Stimulated activated CD8-positive, alpha-beta memory T cell treated with anti-CD3 and anti-CD28 coated beads, Interleukin-7, amount 100 ng/mL, for 24 hours (primary cell): ENCODE measurements at places on chromosomes 16 and 17.
A peak's percentile ranks its signal among the peaks of the same experiment; 100 is the strongest.

- no peak for DNase-seq
Observed at GRCh38 chr17:2157675-2158395, 102.9 kb downstream of the HIC1 start.

DNA sequence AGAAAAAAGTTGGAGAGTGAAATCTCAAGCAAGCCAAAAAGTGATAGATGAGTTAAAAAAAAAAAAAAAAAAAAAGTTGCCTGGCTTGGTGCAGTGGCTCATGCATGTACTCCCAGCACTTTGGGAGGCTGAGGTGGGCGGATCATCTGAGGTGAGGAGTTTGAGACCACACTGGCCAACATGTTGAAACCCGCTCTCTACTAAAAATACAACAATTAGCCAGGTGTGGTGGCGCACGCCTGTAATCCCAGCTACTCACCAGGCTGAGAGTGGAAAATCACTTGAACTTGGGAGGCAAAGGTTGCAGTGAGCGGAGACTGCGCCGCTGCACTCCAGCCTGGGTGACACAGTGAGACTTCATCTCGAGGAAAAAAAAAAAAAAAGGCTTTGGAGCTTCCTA lies 668.8 kb downstream of the WWOX start:
- no peak for DNase-seq

- no peak for DNase-seq
Observed at GRCh38 chr17:54867634-54868033, 33.0 kb upstream of the TOM1L1 start.

- DNase-seq = no peak
Observed at GRCh38 chr16:72938795-72939164, 109.1 kb downstream of the ZFHX3 start.

DNA sequence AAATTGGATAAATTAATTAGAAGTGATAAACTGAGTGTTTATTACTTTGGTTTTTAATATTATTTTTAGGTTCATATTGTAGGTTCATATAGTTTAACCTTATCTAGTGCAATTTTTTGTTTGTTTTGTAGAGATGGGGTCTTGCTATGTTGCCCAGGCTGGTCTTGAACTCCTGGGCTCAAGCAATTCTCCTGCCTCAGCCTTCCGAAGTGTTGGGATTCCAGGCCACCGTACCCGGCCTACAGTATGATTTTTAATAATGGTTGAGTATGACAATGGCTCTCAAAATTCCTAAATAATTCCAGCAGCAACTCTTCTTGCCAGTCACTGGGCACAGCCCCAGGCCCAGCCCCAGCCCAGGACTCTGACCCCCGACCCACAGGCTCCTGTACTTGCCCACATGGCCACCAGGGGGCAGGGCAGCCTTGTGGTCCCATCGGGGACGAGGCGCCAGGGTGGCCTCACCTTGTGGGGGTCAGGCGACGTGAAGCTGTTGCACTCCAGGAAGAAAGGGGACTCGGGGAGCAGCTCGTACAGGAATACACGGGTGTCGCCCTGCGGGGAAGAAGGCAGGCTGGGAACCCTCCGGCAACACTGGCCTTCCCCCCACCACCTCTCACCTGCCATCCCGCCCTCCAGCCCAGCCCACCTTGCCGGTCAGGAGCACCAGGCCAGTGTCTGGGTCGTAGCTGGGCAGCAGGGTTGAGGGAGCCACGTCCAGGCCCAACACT lies 7.9 kb upstream of the PAM16 start:
- peak; percentile 53 for DNase-seq

DNA sequence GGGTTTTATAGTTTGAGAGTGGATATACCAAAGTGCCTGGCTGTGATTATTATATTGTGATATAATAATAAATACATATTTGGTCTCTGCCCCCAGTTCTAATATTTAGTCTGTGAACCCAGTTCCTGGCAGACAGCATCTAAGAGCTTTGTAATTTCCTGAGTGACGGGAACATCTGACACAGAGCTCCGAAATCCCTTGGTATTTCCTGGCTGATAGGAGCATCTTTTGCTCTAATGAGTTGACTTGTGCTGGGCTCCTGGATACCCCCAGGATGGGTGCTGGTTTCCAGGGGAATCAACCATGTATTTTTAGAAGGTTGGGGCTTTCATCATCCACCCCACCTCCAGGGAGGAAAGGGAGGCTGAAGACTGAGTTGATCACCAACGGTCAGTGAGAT lies 187.3 kb downstream of the CDH13 start:
- no peak for DNase-seq

DNA sequence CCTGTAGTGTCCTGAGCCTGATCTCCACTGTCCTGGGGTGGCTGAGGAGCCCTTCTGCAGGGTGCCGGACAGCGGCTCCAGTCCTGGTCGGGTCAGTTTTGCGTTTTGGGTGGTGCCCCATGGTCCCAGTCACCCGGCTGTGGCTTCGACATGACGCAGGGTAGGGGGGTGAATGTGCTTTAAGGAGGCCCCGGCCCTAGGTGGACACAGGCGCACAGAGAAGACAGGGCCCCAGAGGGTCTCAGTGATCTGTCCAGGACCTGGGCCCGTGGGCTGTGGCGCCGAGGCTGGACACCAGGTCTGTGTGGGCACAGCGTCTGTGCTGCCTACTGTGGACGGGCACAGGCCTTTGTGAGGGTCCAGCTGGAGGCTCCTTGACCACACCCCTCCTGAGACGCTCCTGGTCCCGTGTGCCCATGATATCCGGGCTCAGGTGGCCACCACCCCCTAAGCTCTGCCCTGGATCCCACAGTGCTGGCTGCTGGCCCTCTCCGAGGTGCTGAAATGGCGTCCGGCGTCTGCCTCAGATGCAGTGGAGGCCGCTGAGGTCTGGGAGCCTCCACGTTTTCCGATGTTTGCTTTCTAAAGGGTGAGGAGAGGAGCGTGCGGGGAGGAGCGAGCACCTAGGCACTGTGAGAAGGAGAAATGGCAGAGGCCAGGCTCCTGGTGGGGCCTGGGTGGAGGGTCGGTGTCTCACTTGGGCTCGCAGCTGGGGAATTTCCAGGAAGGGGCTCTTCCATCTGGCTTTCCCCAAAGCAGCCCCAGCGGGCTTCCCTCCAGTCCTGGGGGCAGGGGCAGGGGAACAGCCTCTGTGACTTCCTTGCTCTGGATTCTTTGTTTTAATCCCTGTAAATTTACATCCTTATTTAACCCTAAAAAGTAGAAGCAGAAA lies 56.1 kb upstream of the ACSF3 start:
- DNase-seq = no peak

- no peak for DNase-seq
Observed at GRCh38 chr17:50048146-50048720, 7.7 kb upstream of the ITGA3 start.

- DNase-seq = no peak
Observed at GRCh38 chr17:21218101-21218500, 4.1 kb upstream of the TMEM11 start.

- no peak for DNase-seq
Observed at GRCh38 chr17:6753546-6753945, 2.3 kb upstream of the XAF1 start.

GRCh38 chr17:27038676-27039075 lies 255.2 kb upstream of the WSB1 start:
- DNase-seq = no peak

DNA sequence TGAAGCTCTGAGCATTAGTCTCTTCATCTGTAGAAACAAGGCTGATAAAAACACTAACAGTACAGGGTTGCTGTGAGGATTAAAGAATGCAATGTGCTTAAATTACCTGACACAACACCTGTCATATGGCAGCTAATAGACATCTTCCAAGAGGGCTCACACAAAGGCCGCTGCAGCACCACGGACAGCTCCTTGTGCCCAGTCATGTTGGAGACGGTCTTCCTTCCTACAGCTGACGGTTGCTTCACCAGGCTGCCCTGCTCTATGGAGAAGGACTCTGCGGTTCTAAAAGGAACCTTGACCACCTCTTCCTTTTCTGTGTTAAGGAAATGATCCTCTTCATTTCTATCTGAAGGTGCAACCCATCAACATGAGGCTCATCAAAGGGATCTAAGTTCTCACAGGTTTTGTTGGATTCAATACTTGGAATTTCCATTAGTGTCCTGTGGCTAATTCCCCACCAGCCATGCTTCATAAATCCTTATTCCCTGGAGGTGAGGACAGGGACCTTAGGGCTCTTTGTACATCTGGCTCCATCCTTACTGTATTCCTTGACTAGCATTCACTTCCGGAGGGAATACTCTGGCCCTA lies 138.9 kb upstream of the CES5A start:
- peak; percentile 5 for DNase-seq

GRCh38 chr17:79684132-79684985 lies 46.4 kb upstream of the ENPP7 start:
- no peak for DNase-seq

GRCh38 chr16:49468611-49469310 lies 95.2 kb downstream of the C16orf78 start:
- no peak for DNase-seq

DNA sequence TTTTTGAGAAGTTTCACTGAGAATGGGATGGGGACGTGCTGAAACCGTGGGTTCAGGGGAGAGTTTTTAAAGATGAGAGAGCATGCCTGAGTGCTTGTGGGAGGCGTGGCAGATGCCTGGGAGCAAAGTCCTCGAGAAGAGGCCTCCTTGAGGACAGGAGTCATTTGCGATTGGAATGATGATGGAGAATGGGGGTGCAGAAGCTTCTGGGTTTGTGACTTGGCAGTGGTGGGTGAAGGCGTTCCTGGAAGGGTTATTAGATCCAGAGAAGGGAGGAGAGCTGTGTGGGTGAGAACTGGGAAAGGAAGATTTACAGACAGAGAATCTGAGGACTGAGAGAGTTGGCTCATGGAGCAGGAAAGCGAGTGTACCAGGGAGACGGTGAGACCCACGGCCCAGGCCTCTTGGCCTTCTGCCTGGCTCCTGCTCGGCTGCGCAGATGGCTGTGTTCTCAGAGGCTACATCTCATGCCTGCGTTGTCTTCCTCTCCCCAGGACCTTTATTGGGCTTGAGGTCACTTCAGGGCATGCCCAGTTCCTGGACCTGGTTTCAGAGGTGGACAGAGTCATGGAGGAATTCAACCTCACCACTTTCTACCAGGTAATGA lies 8.6 kb upstream of the MMP15 start:
- no peak for DNase-seq

DNA sequence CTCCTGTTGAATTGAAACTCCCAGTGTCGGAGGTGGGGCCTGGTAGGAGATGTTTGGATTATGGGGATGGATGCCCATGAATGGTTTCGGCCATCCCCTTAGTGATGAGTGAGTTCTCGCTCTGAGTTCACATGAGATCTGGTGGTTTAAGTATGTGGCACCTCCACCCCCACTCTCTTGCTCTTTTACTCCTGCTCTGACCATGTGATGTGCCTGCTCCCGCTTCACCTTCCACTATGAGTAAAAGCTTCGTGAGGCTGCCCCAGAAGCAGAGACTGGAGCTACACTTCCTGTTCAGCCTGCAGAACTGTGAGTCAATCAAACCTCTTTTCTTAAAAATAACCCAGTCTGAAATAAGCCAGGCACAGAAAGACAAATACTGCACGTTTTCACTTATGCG lies 512.4 kb downstream of the HS3ST4 start:
- no peak for DNase-seq

DNA sequence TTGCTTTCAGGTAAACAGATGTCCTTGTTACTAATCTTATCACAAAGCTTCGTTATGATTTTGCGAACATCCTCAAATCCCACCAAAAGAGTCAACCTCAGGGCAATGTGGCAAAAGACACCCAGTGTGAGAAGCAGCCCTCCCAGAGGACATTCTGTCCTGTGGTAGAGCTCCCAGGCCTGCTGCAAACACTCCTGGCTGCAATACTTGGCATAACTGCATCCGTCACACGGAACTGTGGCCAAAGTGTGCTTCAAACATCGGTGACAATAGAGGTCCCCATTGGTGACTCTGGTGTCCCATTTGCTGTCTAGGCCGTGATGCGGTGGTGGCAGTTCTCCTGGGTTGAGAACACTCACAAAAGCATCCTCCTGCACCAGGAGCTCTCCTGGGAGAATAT lies 29.5 kb downstream of the SMYD4 start:
- no peak for DNase-seq

DNA sequence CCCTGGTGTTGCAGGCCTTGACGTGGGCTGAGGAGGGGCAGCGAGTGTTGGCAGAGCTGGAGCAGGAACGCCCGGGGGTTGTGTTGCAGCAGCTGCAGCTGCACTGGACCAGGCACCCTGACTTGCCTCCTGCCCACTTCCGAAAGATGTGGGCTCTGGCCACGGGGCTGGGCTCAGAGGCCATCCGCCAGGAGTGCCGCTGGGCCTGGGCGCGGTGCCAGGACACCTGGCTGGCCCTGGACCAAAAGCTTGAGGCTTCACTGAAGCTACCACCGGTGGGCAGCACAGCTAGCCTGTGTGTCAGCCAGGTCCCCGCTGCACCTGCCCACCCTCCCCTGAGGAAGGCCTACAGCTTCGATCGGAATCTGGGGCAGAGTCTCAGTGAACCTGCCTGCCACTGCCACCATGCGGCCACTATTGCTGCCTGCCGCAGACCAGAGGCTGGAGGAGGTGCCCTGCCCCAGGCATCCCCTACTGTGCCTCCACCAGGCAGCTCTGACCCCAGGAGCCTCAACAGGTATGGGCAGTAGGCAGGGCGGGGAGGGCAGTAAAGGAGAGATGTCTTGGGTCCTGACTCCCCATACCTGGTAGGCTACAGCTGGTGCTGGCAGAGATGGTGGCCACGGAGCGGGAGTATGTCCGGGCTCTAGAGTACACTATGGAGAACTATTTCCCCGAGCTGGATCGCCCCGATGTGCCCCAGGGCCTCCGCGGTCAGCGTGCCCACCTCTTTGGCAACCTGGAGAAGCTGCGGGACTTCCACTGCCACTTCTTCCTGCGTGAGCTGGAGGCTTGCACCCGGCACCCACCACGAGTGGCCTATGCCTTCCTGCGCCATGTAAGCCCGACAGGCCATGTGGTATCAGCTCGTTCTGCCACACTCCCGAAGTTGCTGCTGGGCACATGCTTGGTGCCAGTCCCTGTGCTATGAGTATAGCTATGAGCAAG lies 5.6 kb downstream of the PLEKHG4 start:
- no peak for DNase-seq

DNA sequence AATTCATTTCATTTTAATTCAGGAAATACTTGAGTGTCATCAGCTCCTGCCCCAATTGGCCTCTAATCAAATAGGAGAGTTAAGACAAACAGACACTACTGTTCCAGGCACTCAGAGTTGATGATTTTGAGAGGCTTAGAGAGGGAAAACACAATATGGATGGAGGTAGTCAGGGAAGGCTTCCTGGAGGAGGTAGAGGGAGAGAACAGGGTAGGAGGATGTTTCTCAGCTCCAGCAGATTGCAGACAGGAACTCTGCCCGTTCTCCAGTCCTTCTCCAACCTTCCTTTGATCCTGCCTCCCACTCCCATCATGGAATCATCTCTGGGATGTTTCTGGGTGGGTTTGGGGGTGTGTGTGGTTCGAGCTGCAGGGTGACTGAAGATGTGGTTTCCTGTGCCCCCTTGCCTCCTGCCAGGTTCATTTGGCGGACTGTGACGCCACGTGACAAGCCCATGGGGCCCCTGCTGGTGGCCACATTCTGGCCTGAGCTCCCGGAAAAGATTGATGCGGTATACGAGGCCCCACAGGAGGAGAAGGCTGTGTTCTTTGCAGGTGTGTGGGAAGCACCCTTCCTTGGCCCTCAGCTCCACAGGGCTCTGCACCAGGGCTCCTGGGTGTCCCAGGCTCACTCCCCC lies 12.2 kb upstream of the LPCAT2 start:
- DNase-seq = no peak

GRCh38 chr17:72588561-72588960 lies 467.7 kb downstream of the SOX9 start:
- no peak for DNase-seq

GRCh38 chr16:84614073-84614459 lies 3.8 kb downstream of the COTL1 start:
- DNase-seq = no peak
